ENCODE measurements at places on chromosomes 6 and 20. TPM values are rescaled to one million over a fixed set of nuclear protein-coding genes. Genes with fewer than 3 reads are reported as not detected.

CTAGE9 gene
- 0.15 TPM for total RNA-seq

C20orf202 gene
- total RNA-seq, result not detected

RIPPLY2 gene
- 6.5 TPM for total RNA-seq

C20orf144 gene
- total RNA-seq, result not detected

C2 gene
- 1.0 TPM for total RNA-seq

ATXN1 gene
- total RNA-seq, result 67.1 TPM

PDE7B gene
- total RNA-seq, result 0.03 TPM

HAO1 gene
- total RNA-seq, result 0.13 TPM

ADGRG6 gene
- total RNA-seq, result 259 TPM

FAM217A gene
- not detected for total RNA-seq

GPLD1 gene
- 0.98 TPM for total RNA-seq

COX4I2 gene
- not detected for total RNA-seq

AGPAT4 gene
- 12.9 TPM for total RNA-seq

PRDM13 gene
- not detected for total RNA-seq

MYBL2 gene
- 138 TPM for total RNA-seq

DDO gene
- 0.39 TPM for total RNA-seq

SLC17A1 gene
- not detected for total RNA-seq

IFNGR1 gene
- 23.4 TPM for total RNA-seq

CST7 gene
- total RNA-seq, result not detected

GHRH gene
- not detected for total RNA-seq

GRM1 gene
- total RNA-seq, result not detected

COL9A3 gene
- total RNA-seq, result 46.6 TPM

ARFGEF3 gene
- total RNA-seq, result 1.5 TPM

ADAM33 gene
- 0.62 TPM for total RNA-seq

NFATC2 gene
- total RNA-seq, result 10.6 TPM

DEFB124 gene
- total RNA-seq, result not detected

DOK5 gene
- total RNA-seq, result 0.18 TPM

RHAG gene
- 0.23 TPM for total RNA-seq

NOX3 gene
- not detected for total RNA-seq

SGK2 gene
- 0.90 TPM for total RNA-seq

RAB44 gene
- total RNA-seq, result not detected

BPI gene
- total RNA-seq, result not detected

ZNF341 gene
- 7.7 TPM for total RNA-seq

PAK5 gene
- total RNA-seq, result not detected

COL21A1 gene
- total RNA-seq, result 3.3 TPM

SLC17A4 gene
- total RNA-seq, result not detected

RBM24 gene
- total RNA-seq, result 23.0 TPM

BNIP5 gene
- not detected for total RNA-seq

MUCL3 gene
- not detected for total RNA-seq

IL20RA gene
- not detected for total RNA-seq

SLC52A3 gene
- total RNA-seq, result 6.4 TPM

FUT9 gene
- not detected for total RNA-seq

BTN1A1 gene
- 0.10 TPM for total RNA-seq

Measured in Panc1 (cell line).